ENCODE measurements at places on chromosomes 2 and 18. TPM values are rescaled to one million over a fixed set of nuclear protein-coding genes. Genes with fewer than 3 reads are reported as not detected.

Gene LYPD1
- total RNA-seq: 0.12 TPM

Gene WDR7
- 6.0 TPM for total RNA-seq

Gene FTCDNL1
- 3.2 TPM for total RNA-seq

Gene TTC27
- total RNA-seq: 7.1 TPM

Gene LRRTM1
- total RNA-seq: 0.23 TPM

Gene RGPD3
- 0.43 TPM for total RNA-seq

Gene THSD7B
- 0.17 TPM for total RNA-seq

Gene SNTG2
- total RNA-seq: not detected

Gene SERPINB2
- 0.47 TPM for total RNA-seq

Gene CASP10
- total RNA-seq: 4.0 TPM

Gene UGT1A9
- total RNA-seq: not detected

Gene DTNA
- 16.1 TPM for total RNA-seq

Gene CELF4
- total RNA-seq: 2.5 TPM

Gene STEAP3
- total RNA-seq: 25.4 TPM

Gene MDH1B
- total RNA-seq: 0.93 TPM

Gene NEU4
- not detected for total RNA-seq

Gene EGR4
- total RNA-seq: not detected

Gene RUFY4
- not detected for total RNA-seq

Measured in pericardium fibroblast (primary cell).